Stimulated activated CD4-positive, alpha-beta T cell treated with anti-CD3 and anti-CD28 coated beads, Interleukin-1b, Interleukin-23, amount 100 ng/mL, for 1 hour (primary cell): ENCODE measurements at places on chromosomes 11 and 22.

DNA sequence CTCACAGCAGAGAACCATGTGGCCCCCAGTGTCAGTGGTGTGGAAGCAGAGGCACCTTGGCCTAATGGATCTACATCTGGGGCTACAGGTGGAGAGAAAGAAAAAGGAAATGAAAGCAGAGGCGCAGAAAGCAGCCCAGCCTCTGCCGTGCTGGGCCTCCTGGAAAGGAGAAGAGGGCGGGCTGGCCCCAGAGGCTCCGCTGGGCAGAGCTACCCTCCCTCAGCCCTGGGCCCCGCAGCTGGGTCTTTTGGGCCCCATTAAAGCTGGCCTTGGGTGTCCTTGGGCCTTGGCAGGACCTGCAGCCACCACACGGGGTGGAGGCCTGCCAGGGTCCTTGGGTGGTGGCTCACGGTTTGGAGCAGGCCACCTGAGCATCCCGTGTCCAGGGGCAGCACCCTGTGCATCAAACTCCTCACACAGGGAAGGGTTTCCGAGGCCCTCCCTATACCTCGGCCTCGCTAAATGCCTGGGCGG, 31.6 kb upstream of the GAL start:
- no peak for DNase-seq

DNA sequence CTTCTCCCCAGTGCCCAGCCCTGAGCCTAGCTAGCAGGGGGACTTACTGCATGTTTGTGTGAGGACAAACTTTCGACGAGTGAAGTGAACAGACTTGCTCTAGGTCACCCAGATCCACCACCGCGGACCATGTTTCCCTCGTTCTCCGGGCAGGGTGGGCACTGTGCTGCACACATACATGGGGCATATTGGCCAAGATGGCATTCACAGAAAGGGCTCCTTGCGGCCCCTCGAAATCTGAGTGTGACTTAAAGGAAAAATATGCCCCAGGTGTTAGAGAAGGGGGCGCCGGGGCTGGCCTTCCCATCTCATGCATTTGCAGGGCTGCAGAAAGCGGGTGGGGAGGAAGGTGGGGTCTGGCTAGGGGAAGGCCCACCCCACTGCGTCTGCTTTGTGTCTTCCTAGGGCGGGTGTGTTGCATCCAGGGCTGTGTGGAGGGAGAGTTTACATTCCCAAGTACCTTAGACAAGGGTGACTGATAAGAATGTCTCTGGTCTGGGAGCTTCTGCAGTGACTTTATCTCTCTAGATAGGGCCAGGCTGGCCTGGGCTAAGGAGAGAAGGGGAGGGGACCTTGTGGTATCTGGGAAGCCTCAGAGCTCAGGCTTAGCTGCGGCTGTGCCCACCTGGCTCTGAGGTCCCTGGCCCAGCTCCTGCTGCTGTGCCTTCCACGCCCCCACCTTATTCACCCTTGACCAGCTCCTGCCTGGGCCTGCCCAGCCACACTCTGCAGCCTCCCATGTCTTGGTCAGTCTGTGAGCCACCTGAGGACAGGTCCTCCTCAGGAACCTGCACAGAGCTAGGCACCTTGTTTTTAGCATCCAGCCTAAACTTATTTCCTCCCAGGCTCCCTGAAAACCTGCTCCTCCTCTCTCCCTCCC, 45.8 kb downstream of the LRRC32 start:
- DNase-seq = no peak

- DNase-seq = no peak
These were observed 136.7 kb upstream of the NECTIN1 start for GRCh38 chr11:119865661-119866156.

DNA sequence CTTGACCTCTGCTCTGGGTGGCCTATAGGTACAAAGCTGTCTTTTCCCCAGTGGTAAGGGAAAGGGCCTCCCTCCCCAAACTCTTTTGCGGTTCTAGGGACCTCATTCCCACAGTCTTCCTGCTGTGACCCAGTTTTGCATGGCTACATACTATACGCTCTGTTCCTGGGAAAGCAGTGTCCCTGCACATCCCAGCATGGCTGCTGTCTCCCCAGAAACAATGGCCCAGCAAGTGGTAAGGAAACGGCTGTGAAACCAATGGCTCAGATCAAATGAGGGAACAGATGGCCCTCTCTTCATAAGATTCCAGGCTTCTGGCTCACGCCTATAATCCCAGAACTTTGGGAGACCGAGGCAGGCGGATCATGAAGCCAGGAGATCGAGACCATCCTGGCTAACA, 41.1 kb downstream of the RPL27A start:
- no peak for DNase-seq

- no peak for DNase-seq
These were observed 57.5 kb downstream of the PTPRJ start for GRCh38 chr11:48037709-48038468.

DNA sequence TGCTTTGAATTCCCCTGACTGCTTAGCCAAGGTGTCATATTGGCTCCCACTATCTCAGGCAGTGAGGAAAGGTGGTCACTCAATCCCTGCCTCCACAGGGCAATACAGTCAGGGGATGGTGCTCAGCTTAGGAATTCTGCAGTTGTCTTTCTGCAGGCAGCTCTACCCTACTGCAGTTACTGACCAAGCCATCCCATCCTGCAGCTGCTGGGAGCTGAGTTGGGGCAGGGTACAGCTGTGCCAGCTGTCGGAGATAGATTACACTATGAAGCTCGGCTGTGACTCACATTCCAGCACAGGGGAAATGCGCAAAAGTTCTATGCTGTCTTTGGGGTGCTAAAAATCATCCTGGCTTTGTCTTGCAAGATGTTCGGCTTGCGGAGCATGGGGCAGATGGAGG, 4.4 kb upstream of the DAGLA start:
- DNase-seq = no peak

DNA sequence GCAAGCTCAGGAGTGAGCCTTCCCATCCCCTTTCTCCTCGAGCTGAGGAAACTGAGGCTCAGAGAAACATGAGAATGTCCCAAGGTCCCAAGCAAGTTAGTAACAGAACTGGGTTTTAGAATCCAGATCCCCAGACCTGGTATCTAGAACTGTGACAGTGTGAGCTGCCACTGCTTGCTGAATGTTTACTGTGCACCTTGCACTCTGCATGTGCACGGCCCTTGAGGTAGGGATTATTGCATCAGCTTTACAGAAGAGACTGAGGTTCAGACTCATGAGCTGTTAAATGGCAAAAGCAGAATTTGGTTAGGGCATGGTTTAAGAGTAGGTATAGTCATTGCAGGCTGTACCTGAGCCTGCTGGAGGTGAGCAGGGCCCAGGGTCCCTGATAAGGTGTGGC, 3.8 kb upstream of the MPPED1 start:
- DNase-seq = no peak

- DNase-seq = no peak
These were observed 49.8 kb downstream of the ARHGAP8 start for GRCh38 chr22:44802071-44802700.

DNA sequence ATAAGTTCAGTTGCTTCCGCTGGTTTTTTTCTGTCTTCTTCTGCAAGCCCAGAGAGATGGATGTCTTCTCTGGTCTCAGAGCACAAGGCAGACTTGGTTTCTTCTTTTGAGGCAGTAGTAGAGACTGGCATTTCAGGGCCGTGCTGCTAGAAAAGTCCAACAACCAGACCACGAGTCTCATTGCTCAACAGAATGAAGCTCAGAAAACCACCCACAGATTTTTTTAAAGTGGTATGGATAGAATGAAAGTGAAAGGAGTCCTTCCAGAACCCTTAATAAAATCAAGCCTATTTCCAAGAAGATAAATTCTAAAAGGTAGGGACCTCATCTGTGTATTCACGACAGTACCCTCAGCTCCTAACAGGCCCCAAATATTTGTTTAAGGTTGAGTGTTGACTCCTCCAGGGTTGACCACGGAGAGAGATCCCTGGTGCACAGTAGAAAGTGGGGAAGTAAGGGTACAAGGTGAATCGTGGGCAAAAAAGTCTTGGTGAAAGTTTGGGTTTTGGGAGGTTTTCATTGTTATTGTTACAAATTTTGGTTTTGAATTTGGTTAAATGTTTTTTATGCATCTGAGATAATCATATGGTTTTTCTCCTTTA, 43.6 kb upstream of the DDX6 start:
- DNase-seq = no peak

DNA sequence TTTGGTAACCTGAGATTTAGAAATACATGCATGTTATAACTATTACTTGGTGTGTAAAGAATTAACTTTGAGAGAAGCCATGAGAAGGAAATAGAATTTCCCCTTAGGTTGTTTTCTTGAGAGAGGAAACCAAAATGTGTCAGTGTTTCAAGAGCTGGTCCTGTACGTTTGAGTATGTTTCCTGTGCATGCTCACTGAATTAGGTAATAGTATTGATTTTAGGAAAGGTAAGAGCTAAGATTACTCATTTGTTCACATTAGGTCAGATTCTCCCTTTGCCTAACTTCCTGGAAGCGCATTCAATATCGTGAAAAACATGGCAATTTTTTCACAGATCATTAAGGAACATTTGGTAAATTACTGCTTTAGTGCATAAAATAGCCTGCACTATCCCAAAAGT, 49.3 kb upstream of the RDX start:
- no peak for DNase-seq

GRCh38 chr11:82995754-82996398, 75.8 kb downstream of the RAB30 start:
- DNase-seq = no peak

DNA sequence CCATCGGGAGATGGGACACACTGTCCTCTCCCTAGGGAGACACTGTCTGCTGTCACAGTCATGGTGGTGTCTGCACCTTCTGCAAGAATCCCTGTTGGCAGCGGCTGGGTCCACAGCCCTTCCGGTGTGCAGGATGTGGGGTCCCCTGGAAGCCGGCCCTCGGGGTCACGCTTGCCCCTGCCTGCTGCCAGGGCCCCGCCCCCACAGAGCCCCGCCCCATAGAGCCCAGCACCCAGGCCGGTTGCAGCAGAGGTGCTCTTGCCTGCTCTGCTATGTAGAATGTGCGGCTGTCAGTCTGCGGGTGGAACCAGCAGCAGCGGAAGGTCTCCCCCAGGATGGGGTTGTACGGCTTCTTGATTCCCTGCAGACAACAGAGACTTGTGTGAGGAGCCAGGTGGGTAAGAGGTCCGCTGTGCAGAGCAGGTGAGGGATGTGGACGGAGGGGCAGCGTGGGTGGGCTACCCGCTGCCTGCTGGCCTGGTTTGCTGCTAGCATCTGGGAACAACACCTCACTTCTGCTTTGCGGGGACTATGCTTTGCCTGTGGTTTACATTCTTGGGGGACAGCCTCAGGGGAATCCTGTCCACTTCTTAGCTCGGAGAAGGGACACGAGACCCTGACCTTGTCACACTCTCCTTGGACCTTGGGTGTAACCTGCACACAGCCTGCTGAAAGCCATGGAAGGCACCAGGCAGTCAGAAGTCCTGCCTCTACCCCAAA, 44.9 kb upstream of the CARS1 start:
- DNase-seq = no peak

DNA sequence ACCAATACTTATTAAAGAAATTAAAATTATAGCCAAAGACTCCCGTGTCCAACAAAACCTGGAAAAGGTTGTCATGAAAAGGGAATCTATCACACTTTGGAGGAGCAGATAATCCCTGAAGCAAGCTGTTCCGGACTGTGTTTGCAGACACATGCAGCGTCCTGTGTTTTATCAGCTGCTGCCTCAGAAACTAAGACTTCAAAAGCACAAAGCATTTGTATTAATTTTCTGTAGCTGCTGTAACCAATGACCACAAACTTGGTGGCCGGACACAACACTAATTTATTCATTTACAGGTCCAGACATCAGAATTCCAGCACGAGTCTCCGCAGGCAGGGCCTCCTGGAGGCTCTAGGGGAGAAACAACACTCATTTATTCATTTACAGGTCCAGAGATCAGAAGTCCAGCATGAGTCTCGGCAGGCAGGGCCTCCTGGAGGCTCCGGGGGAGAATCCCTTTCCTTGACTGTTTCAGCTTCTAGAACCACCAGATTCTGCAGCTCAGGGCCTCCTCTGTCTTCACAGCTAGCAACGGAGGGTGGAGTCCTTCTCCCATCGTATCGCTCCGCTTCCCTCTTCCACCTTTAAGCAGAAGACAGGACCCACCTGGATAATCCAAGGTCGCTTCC, 465.3 kb downstream of the BRD1 start:
- no peak for DNase-seq

DNA sequence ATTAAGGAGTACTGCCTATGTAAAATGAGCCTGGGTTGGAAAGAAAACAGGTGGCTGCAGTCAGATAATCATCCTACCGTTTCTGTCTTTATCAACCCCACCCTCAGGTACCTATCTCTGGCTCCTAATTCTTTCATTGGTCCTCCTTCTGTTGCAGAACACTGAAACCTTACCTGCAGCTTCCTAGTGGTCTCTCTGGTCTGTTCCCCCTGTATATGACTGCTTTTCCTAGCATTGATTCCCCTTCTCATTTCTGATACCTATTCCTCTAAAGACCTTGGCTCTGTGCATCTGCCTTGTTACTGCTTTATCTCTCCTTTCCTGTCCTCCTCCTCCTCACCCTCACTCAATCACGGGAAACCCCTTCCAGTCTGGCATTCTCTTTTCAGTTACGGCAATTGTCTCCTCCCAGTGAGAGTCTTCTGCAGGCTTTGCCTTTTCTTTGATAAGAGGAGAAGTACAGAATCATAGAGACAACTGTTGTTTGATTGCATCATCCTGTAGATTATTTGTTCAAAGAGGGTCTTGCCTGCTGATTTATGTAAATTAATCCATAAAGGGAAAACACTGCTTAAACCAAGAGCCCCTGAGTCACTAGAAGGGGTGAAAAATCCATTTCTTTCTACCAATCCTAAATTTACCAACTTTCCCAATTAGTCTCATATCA, 301.2 kb downstream of the AASDHPPT start:
- DNase-seq = no peak
